GM18507 (cell line): ENCODE measurements at places on chromosomes 5 and 9.

DNA sequence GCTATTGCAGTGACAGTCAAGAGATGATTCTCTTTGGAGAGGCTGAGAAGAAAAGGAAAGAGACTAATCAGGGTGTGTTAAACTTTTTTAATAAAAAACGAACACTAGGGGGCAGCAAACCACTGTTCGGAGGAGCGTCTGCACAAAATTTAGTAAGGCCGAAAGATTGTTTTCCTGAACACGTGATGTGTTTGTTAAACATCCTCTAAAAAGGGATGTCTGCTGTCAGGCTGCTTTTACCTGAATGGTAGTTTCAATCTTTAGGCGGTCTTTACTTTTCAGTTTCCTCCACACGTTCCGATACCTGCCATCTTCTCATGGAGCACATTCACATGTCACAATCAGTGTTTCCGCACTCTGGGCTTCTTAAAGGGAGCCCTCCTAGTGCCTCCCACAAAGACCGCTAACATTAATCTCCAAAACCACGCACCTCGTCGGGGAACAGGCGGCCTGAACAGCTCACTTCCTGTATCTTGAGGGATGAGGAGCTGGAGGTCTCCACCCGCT is 125.2 kb downstream of the GPBP1 start:
- DNase-seq, result no peak

DNA sequence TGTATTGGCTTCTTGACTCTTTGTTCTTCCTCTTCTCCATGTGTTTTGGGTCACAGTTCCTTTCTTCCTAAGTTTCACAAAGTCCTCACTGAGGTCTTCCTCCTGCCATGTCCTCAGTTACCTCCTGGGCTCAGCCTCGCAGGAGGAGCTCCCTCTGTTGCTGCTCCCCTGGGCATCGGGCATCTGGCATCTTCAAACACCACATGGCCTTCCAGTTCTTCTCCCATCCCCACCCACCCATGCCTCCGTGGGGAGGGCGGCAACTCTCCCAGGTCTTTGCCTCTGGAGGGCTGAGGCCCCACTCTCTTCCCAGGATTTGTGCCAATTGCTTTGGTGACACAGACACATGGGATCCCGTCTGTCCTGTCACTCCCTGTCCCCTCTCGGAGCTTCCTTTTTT is 22.8 kb downstream of the MRPL36 start:
- DNase-seq, result no peak

- DNase-seq, result no peak
Measured at GRCh38 chr9:108933231-108933717, 650 bp downstream of the ELP1 start.

GRCh38 chr5:36523450-36523849 is 83.0 kb upstream of the SLC1A3 start:
- no peak for DNase-seq

DNA sequence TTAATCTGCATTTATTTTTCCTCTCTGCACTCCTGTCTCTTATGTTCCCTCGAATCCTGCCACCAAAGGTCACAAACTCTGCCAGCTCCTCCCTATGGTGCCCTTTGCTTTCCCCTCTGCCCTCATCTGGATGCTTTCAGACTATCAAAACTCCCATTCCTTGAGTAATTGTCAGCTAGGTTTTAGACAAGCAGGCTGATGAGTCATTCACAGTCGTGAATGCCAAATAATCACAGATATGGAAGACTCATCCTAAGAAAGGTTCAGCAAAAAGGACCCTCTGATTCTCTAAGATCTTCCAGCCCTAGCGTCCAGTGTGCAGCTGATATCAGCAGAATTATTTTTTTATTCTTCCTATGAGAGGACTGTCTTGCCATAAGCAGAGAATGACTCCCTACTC is 104.5 kb upstream of the NUDT12 start:
- DNase-seq, result no peak

GRCh38 chr9:126502417-126503332 is 111.1 kb upstream of the LMX1B start:
- DNase-seq, result no peak

DNA sequence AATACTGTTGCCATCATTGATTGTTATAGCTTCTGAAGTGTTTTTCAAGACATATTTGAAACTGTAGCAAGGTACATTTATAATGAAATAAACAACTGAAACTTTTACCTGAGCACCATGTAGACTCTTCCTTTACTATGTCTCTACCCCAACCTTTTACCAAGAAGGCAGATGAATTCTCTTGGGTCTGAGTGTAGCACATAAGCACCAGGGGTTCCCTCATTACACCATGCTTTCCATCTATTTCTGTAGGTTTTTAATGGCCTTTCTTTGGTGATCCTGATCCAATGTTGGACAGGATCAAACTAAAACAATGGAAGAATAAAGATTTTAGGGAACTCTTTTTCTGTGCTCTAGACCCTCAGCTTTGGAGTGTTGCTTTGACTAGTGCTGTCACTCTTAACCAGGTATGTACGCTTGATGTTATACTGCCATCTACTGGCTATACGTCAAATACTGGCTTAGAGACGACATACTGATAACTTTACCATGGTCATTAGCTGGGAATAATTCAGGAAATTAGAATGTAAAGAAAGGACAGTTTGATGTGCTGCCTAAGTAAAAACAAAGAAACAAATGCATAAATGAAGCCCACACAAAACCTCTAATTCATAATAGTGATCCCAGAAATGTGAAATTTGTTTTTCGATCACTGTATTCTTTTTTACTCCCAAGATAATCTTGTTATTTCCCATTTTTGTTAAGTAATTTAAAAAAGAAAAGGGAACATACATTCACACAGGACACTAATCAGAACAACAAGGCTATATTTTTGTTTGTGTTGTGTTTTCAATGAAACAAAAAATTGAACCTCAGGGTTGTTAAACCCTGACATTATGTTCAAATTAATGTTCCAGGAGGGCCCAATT is 30.7 kb downstream of the IFNW1 start:
- DNase-seq, result no peak

- peak; percentile 33 for DNase-seq
Measured at GRCh38 chr9:99235926-99236634, 14.0 kb downstream of the SEC61B start.

GRCh38 chr5:60945813-60946187 is 795 bp downstream of the NDUFAF2 start:
- DNase-seq, result no peak

DNA sequence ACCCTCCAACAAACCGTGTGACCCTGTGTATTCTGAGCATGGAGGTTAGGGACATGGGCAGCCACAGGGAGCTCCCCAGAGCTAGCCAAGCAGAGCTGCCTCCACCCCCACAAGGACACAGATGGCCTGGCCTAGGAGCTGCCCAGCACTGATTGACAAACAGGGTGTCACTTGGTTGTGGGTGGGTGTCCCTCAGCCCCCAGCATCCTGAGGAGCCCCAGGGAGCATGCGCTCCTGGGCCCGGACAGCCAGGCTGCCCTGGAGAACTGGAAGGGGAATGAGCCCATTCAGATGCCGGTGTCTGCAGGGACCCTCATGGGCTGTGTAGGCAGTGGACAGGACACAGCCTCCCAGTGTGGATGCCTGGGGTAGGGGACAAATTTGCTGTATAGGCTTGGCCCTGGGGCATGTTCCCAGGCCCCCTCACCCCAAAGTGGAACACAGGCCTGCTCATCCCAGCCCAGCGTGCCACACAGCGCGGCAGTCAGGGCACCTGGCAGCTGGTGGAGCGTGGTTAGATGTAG is 124.8 kb upstream of the LMX1B start:
- no peak for DNase-seq

DNA sequence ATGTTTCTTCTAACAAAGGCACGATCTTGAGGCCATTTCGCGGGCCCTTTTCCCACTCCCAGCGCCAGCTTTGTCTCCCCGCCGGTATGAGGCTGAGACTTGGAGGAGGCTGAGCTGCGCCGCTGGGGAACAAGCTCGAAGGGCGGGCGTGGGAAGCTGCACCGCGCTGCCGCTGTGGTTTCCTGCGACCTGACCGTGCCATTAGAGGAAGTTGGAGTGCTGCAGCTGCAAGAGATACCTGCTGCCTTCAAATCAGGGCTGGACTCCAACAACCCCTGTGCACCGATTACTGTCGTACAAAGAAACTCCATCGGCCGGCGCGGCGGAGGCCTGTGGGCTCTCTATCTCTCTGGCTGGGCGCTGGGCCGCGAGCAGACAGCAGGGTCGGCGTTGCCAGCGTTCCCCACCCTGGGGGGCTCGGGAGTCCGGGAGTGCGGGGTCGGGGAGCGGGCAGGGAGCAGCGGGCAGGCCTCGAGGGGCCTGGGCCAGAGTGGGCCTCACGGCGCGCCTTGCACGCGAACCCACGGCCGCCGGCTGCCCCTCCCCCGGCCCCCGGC is 1.3 kb upstream of the ERBIN start:
- DNase-seq, result peak; percentile 58

DNA sequence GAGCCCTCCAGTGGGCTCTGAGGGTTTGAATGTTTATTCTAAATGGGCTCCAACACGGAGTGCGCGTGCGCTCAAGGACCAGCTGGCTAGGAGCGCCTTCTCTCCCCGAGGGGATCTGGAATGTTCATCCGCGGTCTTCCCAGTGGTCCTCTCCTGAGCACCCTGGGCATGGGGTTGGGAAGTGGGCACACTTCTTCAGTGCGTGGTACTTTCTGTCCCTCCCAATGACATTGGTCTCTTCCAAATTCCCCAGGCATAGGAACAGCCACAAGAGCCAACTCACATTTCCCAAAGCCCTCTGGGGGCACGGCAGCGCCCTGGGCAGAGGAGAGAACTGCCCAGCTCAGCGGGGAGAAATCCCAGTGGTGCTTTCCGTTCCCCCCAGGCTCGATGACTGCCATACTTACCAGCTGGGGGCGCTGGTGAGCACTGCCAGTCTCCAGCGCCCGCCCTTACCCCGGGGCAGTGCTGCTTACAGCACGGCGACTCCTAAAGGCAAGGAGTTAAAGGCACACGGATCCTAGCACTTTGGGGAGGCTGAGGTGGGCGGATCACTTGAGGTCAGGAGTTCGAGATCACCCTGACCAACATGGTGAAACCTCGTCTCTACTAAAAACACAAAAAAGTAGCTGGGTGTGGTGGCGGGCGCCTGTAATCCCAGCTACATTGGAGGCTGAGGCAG is 29.9 kb upstream of the OBP2B start:
- peak; percentile 44 for DNase-seq

GRCh38 chr5:157323107-157323706 is 57.3 kb downstream of the CYFIP2 start:
- no peak for DNase-seq

DNA sequence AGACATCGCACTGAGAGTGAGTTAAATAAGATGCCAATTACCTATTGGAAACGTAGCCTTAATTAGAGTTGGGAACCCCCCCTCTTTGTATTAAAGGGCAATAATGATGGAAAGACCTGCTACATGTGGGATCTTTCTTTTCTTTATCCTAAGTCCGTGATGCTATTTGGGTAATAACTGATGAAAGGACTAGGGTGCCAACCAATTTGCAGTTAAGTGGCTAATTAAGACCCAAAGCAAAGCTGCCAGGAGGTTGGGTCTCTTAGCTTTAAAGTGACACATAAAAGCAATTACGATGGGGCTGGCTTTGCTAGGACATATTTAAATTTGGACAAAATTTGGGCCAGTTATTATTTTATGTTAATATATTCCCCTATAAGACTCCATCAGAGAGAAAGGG is 728.8 kb downstream of the NR2F1-AS1 start:
- no peak for DNase-seq

DNA sequence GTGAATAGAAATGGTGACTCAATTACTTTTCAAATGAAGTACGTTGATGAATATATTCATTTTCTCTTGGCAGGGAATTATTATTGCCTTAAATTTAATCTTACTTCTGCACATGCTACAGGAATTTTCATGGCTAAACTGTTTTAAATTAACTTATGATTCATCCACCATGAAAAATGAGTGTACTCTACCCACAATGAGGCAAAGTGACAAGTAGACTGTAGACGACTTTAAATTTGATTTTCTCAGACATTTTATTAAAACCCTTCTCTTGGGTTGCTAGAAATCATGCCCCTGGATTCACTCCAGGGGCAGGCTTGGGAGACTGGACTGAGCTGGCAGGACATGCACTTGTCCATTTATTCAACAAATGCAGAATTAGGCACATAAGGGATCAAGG is 23.5 kb upstream of the ERAP2 start:
- DNase-seq, result no peak

GRCh38 chr9:132539096-132539495 is 43.3 kb upstream of the BARHL1 start:
- no peak for DNase-seq

DNA sequence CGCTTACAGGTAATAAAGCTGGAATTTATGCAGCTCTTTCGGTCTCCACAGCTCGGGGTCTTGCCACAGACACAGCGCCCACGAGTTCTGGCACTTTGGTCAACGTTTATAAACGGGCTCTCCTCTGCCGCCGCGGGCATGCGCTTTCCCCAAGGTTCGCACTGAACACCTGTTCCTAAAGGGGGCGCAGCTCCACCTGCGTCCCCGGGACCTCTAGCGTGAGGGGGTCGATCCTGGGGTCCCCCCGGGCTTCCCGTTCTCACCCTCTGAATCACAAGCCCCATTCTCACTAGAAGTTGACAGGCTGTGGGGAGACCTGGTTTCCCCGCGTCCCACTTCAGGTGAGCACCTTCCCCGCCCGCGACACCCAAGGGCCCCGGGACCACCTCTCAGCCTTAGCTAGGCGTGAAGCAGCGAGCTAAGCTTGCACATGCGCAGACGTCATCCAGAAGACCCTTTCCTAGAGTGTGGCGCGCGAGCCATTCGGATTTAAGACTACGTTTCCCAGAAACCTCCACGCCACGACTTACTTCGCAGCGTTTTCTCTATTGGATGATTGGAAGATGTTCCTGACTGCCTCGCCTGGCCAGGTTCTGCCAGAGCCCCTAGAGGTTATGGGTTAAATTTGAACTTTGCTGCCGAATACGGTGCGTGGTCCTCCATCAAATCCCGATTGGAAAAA is 21.3 kb upstream of the ZNF782 start:
- DNase-seq, result peak; percentile 53

DNA sequence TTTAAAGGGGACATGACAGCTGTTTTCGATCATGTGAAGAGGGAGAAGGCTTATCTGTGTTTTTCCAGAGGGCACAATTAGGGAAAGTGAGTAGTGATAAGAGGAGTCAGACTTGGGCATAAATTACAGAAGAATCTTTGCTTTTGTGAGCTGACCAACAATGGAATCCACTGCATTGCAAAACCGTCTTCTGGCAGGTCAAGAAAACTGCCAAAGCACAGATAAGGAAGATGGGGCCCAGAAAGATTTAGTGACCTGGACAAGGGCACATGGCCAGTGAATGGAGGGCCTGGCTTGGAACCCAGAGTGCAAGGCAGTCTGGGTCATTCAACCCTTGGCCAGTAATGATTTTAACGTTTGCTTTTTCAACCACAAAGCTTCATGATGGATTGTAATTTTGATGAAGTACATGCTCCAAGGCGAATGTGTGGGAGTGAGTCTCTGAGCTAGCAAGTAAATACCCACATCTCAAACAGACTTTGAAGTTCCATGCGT is 153.2 kb upstream of the MAST4 start:
- no peak for DNase-seq

GRCh38 chr5:154487541-154487940 is 9.5 kb upstream of the HAND1 start:
- DNase-seq, result peak; percentile 45

GRCh38 chr9:4574657-4575243 is 84.5 kb downstream of the SLC1A1 start:
- DNase-seq, result no peak
